AG08395 (cell line): ENCODE measurements at places on chromosomes 7 and 10.

DNA sequence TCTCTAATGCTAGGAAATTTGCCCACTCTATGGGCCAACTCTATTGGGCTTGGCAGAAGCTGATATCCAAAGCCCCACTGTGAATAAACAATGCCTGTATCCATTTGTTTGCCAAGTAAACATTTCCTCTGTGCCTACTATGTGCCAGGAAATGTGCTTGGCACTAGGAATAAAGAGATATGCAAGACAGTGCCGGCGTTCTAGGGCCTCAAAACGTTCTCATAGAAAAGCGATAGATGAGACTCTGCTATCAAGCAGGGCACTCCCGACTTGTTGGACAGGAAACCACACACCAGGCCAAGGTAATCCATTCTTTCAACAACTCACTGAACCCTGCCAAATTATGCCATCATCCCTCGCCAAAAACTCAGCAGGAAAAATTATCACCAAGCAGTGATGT, 196.7 kb downstream of the IPMK start:
- no peak for DNase-seq

DNA sequence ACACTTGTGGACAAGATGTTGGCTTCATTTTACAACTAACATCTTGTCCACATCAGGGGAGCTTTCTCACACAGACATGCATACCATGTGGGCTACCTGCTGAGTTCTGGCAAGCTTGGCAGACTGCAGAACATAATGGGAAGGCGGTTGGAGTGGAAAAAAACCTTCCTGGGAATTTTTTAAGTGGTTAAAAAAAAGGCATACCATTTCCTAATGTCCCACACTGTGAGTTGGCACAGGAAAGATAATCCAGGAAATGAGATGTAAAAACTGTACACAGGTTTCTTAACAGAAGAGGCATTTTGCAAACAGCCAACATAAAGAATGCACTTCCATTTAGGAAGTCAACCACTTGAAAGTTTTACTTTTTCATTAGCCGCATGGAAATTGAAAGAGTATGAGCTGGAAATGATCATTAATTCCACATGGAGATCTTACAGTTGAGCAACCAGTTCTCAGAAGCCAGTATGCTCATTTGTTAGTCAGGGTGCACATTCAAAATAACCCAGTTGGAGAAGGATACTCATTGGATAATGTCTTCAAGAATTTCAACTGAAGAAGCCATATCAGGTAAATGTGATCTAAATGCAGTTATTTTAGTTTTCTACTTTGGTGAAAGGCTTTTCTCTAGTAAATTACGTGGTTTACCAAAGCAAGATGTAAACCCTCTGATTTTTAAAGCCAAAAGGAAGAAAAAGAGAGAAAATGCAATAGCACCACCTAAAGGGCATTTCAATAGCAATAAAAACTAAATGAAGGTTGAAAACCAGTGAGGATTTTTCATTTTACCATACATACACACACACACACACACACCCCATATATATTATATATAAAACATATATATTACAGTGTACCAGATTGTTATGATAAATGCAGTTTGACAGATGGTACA, 194.0 kb downstream of the TAX1BP1 start:
- peak; percentile 71 for DNase-seq

DNA sequence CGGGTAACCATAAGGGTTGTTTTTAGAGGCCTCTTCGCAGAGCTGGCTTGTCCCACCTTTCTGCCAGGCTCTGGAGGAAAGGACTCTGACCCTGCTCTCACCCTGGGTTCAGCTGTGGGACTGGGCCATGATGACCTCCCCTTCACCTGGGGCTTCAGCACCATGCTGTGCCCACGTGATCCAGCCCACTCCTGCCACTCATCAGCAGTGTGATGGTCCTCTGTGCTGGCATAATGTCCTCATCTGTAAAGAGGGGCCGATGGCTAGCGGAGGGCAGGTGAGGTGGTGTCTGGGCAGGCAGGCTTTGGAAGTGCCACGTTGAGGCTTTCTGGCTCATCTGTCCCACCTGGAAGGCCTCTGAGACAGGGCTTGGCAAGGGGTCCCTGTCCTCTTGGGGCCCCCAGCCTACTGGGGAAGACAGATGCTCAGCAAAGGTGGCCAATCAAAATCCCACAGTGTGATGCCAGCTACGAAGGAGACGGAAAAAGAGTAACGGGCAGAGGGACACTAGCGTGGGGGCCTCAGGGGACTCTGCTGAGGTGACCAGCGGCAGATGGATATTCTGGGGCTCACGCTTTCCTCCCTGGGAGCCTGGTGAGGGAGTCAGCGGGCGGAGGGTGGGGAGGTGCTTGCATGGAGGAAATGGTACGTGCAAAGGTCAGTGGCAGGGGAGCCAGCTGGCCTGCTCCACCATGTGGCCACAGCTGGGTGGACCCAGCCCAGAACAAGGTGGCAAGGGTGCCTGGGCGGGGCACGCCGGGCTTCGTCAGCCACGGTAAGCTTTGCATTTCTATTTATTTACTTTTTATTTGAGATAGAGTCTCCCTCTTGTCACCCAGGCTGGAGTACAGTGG, 5.4 kb downstream of the LRWD1 start:
- no peak for DNase-seq

DNA sequence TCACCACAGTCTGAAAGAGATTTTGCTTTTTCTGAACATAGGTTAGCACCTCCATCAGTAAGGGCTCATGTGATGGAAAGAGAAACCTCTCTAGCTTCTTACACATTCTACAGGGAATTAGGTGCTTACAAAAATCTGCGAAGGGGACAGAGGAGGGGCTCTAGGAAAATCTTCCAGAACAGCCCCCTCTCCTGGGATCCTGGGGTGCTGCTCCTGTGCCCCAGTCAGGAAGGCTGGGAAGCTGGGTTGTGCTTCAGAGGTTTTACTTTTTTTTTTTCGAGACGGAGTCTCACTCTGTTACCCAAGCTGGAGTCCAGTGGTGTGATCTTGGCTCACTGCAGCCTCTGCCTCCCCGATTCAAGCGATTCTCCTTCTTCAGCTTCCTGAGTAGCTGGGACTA, 7.5 kb upstream of the FAM171A1 start:
- no peak for DNase-seq

DNA sequence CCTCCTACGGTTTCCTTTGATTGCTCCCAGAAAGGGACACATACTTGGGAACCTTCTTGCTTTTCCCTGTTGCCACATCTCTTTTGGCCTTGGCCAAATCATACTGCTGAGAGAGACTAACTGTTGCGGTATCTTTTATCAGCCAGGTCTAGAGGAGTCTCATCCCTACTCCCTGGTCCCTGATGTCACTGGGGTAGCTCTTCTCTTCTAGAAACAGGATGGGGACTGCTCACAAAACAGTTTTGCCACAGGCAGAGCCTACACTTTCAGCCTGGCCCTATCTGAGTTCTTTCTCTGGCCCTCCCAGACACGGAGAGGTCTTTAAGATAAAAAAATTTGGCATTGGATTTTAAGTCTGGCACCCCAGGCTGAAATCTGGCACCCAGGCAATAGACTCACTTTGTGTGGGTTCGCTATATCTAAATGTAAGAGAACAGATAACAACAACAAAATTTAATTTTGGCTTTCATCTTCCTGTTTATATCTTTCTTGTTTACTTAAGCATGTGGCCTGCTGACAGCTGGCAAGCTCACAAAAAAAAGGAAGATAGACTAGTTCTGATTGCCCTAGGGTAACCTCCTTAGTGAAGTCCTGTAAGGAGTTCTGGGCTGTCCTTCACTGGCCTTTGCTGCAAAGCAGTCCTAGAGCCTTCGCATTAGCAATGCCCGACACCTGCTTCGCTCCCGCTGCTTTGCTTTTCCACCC, 228.3 kb upstream of the NPVF start:
- no peak for DNase-seq

DNA sequence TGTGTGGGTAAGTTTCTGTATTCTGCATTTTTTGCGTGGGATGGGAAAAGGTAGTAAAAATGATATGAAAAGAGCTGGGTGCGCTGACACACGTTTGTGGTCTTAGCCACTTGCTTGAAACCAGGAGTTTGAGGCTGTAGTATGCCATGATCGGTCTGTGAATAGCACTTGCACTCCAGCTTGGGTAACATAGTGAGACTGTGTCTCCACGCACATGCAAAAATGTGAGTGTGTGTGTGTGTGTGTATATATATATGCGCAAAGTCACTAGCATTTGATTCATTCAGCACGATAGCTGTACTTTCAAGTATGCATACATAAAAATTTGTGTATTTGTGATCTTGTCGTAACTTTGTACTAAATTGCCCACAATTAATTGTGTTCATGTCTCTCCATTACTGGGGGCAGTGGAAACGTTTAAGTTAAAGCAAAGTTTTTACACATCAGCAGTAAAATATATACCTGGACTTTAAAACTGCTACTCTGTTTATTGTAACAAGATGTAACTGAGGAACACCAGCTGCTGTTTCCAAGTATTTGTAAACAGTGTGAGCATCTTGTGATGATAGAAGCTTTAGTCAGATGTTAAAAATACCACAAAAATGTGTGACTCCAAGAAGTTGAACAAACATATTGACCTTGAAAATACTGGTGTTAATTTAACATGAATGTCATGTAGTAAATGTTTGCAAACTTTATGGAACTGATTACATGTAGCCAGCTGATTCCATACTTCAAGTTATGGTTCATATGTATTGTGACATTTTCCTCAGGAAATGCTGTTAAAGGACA, 1.6 kb downstream of the ZRANB1 start:
- DNase-seq = peak; percentile 63

GRCh38 chr10:7314170-7314569, 96.7 kb downstream of the SFMBT2 start:
- no peak for DNase-seq

- DNase-seq = peak; percentile 46
Measured at GRCh38 chr7:88306590-88307048, at the start of gene STEAP4. TSS of gene STEAP4 (minus strand) at chr7:88306894. CDS start at chr7:88284269, 22,625 bp downstream.

- no peak for DNase-seq
Measured at GRCh38 chr7:141024668-141025067, 9.9 kb upstream of the MRPS33 start.

- no peak for DNase-seq
Measured at GRCh38 chr10:125871338-125871737, 9.8 kb downstream of the DHX32 start.

GRCh38 chr7:129764247-129765084, 152.9 kb downstream of the NRF1 start:
- DNase-seq = no peak

DNA sequence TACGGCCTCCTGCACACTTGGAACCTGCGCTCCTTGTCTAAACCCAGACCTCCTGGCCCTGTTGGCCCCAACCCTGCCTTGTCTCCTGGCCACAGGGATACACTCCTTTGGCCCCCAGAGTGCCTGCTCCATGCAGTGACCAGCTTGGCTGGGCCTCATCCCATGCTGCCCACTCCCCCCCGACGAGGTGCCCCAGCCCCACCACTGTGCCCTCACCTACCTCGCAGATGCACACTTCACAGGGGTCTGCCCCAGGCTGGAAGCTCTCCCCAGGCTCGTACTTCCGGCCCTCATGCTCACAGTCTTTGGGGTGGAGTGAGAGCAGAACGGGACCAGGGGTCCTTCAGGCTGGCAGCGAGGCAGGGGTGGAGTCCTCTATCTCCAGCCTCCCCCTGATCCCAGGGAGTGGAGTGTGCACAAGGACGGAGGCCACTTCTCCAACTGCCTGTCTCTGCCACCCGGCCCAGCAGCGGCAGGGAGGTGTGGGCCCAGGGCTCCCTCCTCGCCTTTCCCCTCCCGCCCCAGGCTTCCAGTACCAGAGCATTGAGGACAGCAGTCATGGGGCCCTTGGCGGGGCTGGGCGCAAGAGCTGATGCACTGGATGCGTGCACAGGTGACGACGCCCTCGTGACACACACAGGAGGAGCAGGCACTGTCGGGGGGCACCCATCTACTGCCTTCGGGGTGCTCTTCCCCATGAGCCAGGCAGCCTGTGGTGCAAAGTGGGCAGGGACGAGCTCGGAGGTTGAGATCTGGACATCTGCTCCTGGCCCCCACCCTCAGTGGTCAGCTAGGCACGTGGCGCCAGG, 22.1 kb downstream of the ATP6V1F start:
- no peak for DNase-seq

DNA sequence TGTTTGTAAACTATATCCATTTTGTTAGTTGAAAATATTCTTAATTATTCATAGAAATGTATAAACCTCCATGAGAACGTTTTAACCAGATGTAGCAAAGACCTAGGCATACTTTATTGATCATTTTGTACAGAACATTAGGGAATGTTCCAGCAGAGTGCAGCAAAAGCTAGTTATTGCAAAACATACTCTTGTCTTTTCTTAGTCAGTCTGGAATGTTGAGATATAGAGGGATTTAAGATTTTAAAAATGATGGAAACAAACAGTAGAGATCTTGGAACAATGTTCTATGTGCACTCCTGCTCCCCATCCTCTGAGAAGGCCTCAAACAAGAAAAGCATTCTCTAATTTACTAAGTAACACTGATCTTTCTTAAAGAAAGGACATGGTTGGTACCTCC, 292.1 kb downstream of the BBS9 start:
- peak; percentile 20 for DNase-seq

- no peak for DNase-seq
Measured at GRCh38 chr7:40885503-40885902, 750.7 kb downstream of the SUGCT start.

- no peak for DNase-seq
Measured at GRCh38 chr7:132752431-132752830, 176.2 kb upstream of the PLXNA4 start.

DNA sequence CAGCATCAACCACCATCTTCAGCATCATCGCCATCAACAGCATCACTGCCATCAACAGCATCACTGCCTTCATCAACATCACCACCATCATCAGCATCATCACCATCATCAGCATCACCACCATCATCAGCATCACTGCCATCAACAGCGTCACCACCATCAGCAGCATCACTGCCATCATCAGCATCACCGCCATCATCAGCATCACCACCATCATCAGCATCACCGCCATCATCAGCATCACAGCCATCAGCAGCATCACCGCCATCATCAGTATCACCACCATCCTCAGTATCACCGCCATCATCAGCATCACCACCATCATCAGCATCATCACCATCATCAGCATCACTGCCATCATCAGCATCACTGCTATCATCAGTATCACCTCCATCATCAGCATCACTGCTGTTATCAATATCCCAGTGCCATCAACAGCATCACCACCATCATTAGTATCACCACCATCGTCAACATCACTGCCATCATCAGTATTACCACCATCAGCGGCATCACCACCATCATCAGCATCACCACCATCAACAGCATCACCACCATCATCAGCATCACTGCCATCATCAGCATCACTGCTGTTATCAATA, 115.2 kb downstream of the RGS10 start:
- no peak for DNase-seq

- DNase-seq = no peak
Measured at GRCh38 chr10:10930979-10931743, 86.5 kb upstream of the CELF2 start.

- DNase-seq = peak; percentile 43
Measured at GRCh38 chr10:75544993-75545706, 113.7 kb downstream of the LRMDA start.

GRCh38 chr7:142133731-142134148, 22.2 kb downstream of the MGAM2 start:
- no peak for DNase-seq
